Activated CD4-positive, alpha-beta T cell treated with anti-CD3 and anti-CD28 coated beads, Interleukin-2, amount 10 ng/mL, durations not matched to agents 7 days and 5 days (primary cell): ENCODE measurements at places on chromosomes 3 and 15. TPM values are rescaled to one million over a fixed set of nuclear protein-coding genes. Genes with fewer than 3 reads are reported as not detected.

CACNA2D3 gene
- not detected for total RNA-seq

SLC24A5 gene
- total RNA-seq: not detected

TUSC7 gene
- total RNA-seq: not detected

ATP10A gene
- total RNA-seq: 62.4 TPM

GUCA1C gene
- total RNA-seq: not detected

ADAMTS7 gene
- total RNA-seq: 0.10 TPM

PLS1 gene
- total RNA-seq: 2.1 TPM
